Activated CD4-positive, alpha-beta T cell treated with anti-CD3 and anti-CD28 coated beads, Interleukin-2, amount 50 U/mL, for 4 hours (primary cell): ENCODE measurements at places on chromosomes 3 and 15.

DNA sequence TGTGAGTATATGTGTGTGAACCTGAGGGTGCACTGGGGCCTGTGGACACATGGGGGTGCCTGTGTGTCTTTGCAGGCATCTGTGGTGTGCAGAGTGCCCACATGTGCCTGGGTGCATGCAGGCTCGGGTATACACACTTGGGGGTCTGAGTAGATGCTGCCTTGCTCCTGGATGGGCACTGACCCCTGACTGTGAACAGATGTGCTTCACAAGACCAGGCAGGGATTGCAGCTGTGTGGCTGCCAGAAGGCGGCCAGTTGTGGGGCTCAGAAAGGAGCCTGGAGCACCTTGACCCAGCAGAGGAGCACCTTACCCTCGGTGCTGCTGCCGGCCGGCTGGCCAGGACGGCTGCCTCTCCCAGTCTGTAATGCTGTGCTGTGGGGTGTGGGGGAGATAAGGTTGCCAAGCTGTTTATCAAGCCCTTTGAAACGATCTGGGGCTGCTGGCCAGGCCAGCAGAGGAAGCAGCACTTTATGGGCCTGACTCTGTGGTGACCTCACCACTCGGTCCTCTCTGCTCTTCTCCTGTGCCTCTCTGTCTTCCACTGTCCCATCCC, 55.5 kb upstream of the MRPS22 start:
- DNase-seq = no peak

DNA sequence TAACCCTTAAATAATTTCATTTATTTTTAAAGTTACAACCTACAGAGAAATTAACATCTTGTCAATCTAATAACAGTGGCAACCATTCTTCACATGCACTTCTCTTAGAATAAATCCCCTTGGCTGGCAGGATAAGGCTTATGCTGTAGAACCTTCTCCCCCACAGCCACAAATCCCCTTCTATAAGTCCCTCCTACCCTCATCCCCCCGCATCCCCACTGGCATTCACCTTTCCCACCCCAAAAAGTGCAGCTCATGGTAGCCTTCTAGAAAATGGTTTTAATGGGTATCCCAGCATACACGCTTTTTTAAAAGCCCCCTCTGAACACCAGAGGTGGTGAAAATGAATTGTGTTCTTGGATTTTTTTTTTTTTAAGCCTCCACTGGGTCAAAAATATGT, 49.2 kb downstream of the CAPN7 start:
- DNase-seq = no peak

GRCh38 chr15:82108489-82109078, 62.8 kb upstream of the MEX3B start:
- DNase-seq = peak; percentile 62

GRCh38 chr15:59501597-59501996, 63.6 kb downstream of the FAM81A start:
- no peak for DNase-seq

GRCh38 chr3:195859061-195859845, 47.5 kb upstream of the MUC4 start:
- peak; percentile 80 for DNase-seq

GRCh38 chr15:41788262-41788661, 14.0 kb downstream of the MAPKBP1 start:
- no peak for DNase-seq
